Stimulated activated CD4-positive, alpha-beta T cell treated with anti-CD3 and anti-CD28 coated beads, Interleukin-1b, Interleukin-23, amount 100 ng/mL, for 4 hours (primary cell): ENCODE measurements at places on chromosomes 3 and 15.
A peak's percentile ranks its signal among the peaks of the same experiment; 100 is the strongest.

DNA sequence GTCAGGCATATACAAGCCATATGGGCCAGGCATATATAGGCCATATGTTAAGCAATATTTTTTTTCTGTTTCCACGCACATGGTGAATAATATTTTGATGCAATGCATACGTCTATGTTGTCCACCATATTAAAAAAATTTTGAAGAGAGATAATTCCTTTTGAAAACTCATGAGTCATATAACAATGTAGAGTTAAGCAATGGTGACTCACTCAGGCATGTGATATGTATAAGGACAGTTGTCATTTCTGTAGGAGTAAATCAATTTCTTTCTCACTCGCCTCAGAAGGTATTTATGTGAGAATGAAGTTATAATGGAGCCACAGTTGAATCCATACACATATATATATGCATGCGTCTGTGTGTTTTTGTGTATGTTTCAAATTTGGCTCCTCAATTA lies 272.6 kb downstream of the EPHA3 start:
- DNase-seq: no peak

DNA sequence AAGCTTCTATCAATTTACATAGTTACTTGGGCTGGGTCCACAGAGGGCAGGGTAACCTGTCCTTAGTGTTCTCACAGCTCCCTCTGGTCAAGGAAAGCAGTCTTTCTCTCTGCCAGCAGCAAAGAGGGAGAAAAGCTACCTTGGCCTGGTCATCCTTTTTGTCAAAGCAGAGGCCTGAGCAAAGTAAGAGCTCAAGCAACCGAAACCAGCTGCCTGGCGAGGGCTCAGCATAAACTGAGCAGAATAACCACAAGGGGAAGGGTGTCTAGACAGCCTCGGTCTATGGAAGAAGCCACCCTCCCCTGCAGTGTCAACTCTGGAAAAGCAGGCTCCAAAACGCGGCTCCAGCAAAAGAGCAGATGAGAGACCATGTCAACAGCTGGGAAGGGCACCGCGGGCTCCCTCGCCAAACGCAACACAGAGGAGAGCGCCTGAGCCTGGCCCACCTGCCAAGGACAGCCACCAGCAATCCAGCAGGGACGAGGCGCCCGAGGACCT lies 17.4 kb downstream of the LRIG1 start:
- no peak for DNase-seq

GRCh38 chr3:181711325-181712135 lies at the start of gene SOX2:
TSS of gene SOX2 (plus strand) at chr3:181711925. CDS start at chr3:181712361, 436 bp downstream.
- peak; percentile 21 for DNase-seq

- DNase-seq: no peak
These were observed 138.6 kb downstream of the GAP43 start for GRCh38 chr3:115761927-115762305.

DNA sequence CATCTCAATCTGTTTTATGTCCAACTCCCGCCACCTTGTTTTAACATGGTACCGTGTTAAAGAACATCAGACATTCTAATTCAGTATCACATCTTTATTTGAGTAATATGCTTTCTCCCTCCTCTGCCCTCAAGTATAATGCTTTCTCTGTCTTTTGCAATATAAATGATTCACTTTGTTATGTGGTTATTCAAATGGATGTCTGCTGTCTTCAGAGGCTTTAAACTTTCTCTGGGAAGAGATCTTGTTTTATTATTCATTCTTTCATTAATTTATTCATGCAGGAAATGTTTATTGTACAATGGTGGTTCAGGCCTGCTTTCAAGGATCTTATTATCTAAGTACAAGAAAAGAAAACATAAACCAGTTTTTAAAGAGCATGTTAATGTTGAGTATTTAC lies 57.1 kb downstream of the RAP2B start:
- no peak for DNase-seq

DNA sequence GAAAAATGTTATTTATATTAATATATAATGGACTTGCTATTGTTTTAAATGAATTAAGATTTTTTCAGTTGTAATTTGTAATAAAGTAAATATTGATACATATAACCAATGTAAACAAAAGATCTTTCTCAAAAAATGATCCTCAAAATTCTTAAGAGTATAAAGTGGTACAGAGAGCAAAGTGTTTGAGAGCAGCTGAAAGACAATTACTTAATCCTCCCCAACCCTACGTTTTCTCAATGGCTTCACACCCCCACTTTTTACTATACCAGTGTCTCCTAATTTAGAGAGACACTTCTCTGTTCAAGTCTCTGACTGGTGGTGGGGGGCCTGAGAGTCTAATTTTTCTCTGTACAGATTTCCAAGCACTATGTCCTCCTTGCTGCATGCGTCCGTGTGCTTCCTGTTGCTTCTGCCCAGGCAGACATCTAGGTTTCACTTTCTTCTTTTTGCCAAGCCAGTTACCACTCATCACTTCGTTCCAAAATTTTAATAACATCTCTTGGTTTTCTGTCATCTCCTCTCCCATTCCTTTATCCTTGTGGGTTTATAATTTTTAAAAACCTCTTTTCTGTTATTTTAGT lies 276.3 kb upstream of the DNAJC19 start:
- DNase-seq: no peak

- DNase-seq: no peak
These were observed 184.0 kb downstream of the MAGI1 start for GRCh38 chr3:65854606-65855304.

DNA sequence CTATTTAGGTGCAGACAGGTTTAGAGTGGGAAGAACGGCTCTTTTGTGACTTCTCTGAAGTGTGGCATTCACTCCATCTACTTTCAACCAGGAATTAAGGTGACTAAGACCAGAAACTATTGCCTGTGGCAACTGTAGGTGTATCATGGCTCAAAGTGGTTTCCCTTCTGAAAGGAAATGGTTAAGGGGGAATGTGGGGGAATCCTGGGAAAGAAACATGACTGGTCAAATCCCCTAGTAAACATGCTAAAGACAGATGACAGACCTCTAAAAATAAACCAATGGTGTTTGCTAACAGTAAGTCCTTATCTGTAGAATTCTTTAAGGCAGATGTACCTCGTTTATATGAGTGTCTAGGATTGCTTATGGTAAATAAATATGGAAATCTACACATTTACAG lies 56.9 kb downstream of the MEGF11 start:
- DNase-seq: no peak

DNA sequence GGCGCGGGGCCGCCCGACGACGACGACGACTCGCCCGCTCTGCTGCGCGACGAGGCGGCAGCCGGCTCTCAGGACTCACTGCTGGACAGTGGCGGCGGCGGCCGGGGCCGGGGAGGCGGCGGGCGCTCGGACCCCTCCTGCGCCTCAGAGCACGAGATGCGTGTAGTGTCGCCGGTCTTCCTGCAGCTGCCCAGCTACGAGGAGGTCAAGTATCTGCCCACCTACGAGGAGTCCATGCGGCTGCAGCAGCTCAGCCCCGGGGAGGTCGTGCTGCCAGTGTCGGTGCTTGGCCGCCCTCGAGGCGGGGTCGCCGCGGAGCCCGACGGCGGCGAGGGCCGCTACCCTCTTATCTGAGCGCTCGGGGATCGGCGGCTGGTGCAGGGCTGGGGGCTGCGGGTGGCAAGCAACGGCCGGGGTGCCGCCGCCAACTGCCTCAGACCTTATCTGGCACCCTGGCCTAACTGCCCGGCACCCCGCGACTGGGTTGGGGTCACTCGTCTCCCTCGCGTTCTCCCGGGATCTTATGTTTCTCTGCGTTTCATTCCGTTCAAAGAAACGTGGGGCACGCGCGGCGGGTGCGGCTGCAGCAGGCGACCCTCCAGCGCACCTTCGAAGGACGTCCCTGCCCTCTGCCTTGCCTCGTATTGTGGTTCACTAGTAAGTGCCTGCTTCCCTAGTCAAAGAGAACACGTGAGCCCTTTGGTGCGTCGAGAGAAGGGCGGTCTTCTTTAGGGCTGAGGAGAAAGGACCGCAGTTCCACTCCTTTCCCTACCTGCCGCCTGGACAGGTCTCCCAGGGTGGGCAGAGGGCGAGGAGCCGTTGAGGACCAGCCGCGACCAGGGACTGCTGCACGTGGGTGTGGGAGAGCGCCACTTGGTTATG lies 1.0 kb downstream of the C3orf80 start:
- DNase-seq: no peak

DNA sequence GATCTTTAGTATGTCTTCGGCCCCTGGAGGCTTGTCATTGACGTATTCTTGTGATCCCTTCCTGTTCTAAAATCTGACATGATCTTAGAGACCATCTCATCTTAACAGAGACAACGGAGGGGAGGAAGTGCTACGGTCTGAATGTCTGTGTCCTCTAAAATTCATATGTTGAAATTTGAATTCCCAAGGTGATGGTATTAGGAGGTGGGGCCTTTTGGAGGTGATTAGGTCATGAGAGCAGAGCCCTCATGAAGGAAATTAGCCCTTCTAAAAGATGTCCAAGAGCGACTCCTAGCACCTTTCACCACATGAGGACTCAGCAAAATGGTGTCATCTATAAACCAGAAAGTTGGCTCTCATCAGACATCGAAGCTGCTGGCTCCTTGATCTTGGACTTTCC lies 233.2 kb upstream of the CMC1 start:
- no peak for DNase-seq

DNA sequence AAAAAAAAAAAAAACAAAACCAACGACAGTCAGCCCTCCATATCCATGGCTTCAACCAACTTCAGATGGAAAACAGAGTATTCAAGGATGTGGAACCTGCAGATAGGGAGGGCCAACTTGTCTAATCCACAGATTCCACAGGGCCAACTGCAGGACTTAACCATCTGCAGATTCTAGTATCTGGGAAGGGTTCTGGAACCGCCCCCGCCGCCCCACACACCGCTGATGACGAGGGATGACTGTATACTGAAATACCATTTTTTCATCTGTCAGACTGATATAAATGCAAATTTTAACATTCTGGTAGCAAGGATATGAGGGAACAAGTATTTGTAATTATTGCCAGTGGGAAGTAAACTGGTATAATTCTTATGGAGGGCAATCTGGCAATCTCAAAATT lies 29.5 kb downstream of the ADPGK start:
- no peak for DNase-seq

DNA sequence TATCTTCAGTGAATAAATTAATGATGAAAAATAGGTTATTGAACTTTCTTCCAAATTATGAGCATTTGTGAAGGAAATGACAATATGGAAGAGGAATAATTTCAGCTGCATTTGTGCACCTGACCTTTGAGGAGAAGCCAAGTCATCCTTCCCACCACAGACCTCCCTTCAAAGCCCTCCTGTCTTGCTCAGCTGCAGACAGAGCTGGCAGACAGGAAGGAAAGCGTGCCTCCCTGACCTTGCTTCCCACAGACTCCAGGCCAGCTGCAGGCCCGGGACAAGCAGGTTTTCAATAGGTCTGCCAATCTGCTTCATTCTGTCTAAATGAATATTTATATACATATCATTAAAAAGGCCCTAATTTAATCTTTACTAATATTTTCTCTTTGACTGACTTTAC lies 152.9 kb upstream of the RBMS3 start:
- DNase-seq: no peak

DNA sequence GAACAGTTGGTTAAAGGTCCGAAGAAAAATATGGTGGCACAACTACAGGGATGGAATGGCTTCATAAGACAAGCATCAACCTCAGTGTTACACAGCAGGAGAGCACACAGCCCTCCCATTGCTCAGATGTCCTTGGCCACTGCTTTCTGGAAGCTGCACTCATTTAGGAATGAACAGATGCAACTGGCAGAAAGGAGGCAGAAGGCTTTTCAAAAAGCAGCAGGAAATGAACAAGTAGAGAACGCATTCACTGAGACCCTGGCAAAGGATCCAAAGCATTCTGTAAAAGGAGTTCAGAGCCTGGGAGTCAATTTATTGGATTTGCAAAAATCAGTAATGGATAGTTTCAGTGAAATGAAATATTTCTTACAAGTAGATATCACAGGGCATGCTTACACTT lies 101.1 kb downstream of the PDZRN3 start:
- DNase-seq: no peak

- no peak for DNase-seq
These were observed 19.4 kb downstream of the IFT57 start for GRCh38 chr3:108202834-108203233.

DNA sequence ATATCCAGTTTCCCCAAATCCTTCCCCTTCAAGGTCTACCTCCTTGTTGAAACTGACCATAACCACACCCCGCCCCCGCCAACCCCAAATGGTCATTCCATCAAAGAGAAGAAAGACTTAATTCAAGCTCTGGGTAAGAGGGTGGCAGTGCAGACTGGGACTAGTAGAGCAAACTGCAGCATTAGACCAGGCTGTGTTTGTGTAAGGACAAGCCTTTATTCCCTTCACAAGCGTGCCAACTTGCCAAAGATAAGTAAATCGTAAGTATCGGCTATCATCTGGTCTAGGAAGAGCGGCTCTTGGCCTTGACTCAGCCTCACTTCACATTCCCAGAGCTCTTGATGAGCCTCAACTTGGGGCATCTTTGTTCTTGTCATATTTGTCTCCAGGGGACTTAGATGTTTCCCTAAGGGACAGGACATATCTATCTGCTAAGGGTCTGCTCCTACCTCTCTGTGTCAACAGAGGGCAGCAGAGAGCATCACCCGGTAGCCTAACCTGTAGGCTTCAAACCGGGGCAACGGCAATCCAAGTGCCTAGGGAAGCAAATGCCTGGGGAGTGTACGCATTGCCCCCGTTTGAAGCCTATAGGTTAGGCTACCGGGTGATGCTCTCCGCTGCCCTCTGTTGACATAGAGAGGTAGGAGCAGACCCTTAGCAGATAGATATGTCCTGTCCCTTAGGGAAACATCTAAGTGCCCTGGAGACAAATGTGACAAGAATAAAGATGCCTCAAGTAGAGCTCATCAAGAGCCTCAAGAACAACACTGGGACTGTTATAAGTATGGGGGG lies 8.9 kb upstream of the MAP3K13 start:
- peak; percentile 48 for DNase-seq
